Fibroblast of skin of left quadriceps (primary cell): ENCODE measurements at places on chromosomes 5 and 9.
A peak's percentile ranks its signal among the peaks of the same experiment; 100 is the strongest.

DNA sequence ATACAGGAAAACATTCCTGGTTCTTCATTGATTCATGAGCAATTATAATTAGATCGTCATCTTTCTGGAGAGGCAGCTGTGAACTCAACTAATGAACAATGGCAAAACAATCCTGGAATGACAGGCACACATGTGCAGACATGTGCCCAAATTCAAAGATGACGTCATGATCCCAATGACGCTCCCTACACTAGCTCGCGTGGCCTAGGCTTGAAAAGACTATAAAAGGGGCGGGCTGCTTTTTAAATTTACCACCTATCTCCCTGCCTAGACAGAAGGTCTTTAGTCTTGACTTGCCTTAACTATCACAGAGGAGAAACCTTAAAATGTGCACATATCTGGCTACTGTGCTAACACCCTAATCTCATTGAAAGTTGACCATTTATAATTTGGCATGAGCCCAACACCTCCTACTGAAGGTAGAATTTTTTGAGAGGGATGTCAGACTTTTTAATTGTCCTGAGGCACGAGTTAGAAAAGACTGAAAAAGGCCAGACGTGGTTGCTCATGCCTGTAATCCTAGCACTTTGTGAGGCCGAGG, 88.2 kb downstream of the PRRT1B start:
- DNase-seq, result no peak

GRCh38 chr5:1431896-1432295, 13.3 kb downstream of the SLC6A3 start:
- DNase-seq, result no peak

DNA sequence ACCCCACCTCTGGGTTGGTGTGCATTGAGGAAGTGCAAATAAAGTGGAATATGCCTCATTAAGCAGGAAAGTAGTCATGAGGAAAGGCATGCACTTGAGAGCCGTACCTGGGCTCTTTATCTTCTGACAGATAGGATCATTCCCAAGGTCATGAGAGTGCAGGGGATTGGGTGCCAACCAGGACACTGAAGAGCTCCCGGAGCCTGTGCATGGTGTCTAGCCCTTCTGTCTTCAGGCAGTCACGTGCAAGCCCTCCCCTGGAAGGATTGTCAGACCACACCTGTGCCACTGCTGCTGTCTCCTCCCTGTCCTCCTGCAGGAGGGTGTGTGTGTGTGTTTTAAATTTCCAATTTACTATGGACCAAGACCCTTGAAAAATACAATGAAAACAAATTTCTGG, 69.6 kb downstream of the PDE8B start:
- no peak for DNase-seq

DNA sequence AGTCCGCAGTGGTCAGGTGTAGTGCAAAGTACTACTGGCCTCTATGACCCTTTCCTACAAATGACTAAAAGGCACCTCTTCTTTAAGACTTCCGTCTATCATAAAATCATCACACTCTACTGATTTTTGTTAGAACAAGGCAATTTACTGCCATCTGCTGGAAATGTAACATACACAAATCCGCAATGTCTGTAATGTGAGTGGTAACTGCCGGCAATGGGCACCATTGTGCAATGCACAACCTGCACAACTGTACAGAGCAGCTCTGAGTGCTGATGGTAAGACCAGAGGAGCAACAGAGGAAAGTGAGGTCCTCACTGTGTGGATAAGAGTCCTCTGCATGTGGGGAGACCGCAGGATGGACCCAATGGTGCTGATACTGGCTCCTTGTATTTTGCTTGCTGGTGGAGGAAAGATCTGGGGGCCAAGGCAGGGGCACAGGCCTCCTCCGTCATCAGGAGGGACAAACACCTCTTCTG, 103.7 kb downstream of the ATPSCKMT start:
- DNase-seq, result peak; percentile 16

GRCh38 chr9:101861472-101861871, 123.0 kb upstream of the GRIN3A start:
- no peak for DNase-seq

- DNase-seq, result no peak
Measured at GRCh38 chr9:136148766-136149165, 30.1 kb upstream of the TMEM250 start.

DNA sequence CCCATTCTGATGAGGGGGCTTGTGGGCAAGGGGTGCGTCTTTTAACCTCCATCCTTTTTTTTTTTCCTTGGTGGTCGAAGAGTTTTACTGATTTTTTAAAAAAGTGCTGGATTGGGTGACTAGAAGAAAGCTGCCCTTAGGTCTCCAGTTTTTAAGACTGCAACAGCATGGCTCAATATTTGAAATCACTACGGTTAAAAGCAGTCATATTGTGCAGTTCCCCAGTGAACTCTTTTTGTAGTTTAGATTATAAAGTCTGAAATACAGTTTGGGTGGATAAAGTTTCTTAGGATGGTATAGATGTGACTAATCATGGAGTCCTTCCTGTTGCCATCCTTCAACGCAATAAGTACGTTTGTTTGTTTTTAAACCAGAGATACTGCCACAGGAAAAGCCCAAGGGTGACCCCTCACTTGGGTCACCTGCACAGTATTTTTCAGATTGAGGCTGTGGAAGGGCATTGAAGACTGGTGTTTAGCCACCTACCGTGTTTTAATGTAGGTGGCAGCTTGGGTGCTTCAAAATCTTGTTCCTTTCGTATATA, 520 bp upstream of the DHFR start:
- DNase-seq, result no peak

DNA sequence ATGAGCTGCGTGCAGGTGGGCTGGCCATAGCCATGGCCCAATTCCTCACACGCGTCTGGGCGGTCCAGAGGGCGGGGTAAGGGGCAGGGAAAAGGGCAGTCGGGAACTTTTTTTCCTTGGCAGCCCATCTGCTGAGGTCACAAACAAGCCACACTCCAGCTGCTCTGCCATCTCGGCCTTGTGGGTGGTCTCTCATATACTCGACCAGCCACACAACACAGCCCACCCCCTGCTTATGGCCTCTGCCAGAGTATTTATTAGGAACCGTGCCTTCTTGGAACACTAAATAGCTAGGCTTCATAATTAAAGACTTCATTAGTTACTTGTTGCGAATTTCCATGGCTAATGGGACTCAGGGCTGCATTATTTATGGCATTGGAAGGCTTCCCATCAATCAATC, 98.5 kb upstream of the LHFPL2 start:
- no peak for DNase-seq

- no peak for DNase-seq
Measured at GRCh38 chr5:178283520-178283919, 50.9 kb upstream of the PHYKPL start.

DNA sequence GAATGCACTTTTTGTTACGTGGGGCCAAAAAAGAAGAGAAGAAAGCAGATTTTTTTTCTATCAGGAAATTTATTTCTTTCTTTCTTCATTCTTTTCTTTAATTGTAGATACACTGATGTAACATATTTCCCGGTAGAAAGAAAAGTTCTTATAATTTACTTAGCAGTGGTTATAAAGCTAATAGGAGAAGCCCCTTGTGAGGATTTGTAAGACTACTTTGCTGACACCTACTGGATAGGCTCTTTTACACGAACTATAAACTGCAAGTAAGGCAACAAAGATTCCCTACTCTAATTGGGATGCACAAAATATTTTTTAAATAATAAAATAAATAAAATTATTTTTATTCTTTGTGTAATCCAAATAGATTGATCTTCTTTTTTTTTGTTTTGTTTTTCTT, 284.4 kb downstream of the DNAH5 start:
- DNase-seq, result peak; percentile 16

DNA sequence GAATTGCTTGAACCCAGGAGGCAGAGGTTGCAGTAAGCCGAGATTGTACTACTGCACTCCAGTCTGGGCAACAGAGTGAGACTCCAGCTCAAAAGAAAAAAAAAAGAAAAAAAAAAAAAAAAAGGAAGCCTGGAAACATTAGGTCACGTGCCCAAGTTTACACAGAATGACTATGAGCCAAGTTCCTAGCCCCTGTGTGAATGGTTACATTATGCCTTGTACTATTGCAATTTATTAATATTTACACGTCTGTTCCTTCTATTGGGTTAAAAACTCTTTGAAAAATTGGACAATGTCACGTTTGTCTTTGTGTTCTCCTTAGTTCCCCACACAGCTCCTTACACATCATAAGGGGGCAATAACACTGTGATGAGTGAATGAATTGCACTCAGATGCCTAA, 33.5 kb upstream of the SLC28A3 start:
- no peak for DNase-seq

DNA sequence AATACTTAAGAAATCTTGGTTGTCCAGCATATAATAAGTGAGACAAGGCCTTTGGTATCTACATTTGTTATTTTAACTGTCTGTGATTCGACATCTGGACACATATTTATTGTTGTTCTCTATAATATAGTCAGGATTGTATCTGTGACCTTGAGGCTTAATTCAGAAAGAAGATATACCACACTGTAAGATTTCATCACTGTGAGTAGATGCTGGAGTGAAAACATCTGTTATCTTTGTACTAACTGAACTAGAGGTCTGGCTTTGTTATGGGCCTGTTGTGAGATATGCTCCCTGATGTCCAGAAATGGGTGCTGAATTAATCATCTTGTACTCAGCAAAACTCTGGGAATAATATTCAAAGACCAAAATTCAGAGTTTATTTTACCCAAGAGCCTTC, 148.5 kb downstream of the ISOC1 start:
- peak; percentile 37 for DNase-seq

DNA sequence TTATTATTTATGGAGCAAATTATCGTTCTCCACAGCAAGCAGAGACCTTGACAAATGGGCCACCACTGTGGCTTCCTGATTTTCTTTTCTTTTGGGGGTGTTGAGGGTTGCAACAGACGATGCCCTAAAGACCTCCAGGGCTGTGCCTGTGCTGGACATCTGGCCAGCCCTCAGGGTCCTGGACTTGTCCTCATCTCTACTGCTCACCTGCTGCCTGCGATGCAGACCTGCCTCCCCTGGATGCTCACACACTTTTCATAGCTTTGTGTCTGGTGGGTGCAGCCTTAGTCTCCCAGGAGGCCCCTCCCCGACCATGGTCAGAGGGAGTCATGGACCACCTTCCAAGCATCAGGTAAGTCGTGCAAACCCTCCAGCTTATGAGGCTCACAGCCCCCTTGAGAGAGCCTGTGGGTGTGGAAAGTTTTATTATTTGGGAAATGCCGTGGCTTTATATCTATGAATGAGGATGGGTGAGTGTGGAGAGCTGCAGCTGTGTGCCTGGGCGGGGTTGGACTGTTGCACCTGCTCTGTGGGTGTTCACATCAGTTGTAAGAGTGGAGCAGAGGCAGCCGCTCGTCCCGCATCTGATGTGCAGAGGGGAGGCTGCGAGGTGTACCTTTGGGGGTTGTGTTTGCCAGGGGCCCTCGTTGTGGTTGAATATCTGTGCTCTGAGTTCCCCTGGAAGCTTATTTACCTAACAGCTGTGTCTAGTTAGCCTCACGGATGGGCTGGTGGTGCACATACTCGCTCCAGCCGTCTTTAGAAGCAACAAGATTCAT, 126.3 kb upstream of the IRX4 start:
- DNase-seq, result no peak

DNA sequence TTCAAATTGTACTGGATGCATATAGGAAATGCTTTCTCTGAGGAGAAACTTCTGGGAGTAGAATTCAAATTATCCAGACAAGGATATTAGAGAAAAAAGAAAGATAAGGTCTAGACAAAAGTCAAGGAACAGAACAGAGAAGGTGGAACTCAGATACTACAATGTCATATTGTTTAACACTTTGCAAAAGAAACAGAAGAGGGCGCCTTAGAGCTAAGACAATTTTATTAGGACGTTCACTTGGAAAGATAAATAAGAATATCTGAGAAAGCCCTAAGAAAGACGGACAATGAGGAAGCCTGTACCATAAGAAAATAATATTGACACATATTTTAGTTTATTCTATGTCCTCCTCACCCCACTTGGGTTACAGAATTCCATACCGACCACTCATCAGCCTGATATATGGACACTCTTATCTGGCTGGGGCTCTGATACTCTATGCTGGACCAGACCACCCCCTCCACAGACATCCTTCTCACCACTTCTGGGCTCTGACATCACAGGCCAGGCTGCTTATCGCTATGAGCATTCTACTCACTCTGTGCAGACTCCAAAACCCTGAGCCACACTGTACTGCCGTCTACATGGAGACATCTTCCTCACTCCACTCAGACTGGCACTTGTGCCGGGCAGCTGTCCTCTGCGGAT, 9.1 kb upstream of the AK3 start:
- no peak for DNase-seq

DNA sequence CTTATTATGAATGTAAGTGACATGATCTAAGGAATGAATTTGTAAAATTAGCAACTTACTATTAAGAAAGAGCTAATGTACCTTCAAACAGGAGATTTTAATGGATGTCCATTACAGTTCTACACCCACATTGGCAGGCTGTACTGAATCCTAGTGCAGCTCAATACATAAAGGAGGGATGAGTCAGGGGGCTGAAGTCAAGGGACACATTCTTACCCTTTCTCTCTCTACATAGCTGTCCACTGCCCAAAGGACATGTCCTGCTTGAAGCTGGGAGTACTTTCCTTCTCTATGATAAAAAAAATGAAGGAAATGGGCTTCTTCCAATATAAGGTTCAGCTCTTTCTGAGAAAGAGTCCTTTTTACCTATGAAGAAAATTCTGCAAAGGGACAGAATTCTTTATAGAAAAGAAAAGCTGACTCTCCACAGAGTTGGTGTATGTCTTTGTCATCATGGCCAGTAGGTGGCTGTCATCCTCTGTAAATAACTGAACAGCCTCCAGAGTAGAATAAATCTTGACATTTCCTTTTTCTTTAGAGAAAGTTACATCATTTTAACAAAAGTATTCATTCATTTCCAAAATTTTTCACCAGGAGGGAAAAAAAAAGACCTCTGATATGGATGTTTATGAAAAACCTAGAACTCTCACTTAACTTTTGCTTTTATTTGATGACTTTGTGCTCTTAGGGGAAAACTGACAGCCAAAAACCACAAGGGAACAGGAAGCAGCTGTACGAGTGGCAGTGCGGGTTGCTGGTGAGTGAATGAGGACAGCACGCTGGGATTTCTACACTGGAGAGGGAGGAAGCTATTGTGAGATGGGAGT, 13.1 kb upstream of the IFNA14 start:
- no peak for DNase-seq
